ENCODE measurements at places on chromosomes 3 and 15.

- DNase-seq = no peak
Measured at GRCh38 chr3:122535964-122536631, 21.4 kb upstream of the KPNA1 start.

DNA sequence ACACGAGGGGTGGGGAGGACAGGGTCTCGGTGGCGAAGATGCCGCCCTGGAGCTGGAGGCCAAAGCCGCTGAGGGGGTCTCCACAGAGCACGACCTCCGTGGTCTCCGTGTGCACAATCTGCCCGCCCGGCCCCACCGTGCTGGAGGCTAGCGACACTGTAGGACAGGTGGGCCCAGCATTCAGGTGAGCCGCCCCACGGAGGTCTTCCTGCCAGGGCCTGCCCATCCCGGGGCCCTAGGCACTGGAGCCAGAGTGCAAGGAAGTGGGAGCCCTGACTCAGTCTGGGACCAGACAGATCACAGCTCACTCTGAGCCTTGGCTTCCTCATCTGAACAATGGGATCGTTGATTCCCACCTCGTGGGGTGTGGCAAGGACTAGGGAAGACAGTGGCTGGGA, 25.8 kb downstream of the GRIP2 start:
- no peak for DNase-seq

GRCh38 chr3:26292780-26293179, 329.8 kb upstream of the LRRC3B start:
- no peak for DNase-seq

- DNase-seq = no peak
Measured at GRCh38 chr3:119562307-119562961, 3.0 kb upstream of the CD80 start.

- DNase-seq = no peak
Measured at GRCh38 chr15:79094611-79095021, 4.0 kb upstream of the RASGRF1 start.

DNA sequence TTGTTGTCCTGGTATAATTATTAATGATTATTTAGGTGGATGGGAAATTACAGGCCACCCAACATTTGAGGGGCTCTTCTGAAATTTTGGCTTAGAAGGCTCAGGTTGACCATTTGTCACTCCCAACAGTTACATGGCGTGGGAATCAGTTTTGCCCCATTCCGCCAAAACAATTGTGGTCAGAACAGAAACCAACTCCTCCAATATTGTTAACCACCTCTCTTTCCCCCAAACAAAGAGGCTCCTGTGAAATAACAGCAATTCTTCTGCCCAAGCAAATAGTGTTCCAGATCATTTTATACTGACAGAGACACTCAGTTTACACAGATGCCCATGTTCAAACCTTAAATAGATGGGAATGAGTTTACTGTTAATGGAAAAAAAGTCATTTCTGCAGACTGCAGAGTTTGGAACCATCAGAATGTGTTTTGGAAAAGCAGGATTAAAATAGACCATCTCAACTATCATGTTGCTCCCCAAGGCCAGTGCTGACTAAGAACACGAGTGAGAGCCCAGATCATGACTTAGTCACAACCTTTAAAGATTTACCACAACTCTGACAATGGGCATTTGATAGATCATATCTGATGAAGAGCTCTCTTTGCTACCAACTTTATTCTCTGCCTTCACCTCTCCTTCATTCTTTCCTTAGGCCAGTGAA, 102.1 kb downstream of the DUT start:
- DNase-seq = peak; percentile 85

DNA sequence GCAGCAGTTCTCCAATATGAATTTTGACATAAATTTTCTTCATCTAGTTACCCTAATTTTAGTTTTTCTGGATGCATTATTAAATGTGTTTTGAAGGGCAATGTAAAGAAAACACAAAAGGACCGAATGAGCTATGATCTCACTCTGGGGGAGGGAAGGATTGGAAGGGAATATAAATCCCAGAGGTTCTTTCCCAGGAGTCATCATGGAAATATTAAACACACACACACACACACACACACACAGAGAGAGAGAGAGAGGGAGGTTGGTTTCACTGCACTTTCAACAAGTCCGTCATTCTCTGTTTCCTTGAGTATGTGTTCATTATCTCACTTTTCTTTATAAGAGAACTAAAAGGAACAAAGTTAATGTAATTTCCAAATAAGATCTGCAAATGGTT, 70.7 kb upstream of the DCBLD2 start:
- peak; percentile 98 for DNase-seq

GRCh38 chr3:51887620-51888019, 12.2 kb upstream of the IQCF5 start:
- no peak for DNase-seq

GRCh38 chr3:48217449-48217848, 5.8 kb upstream of the CAMP start:
- DNase-seq = no peak

GRCh38 chr15:29844290-29844903, 22.1 kb upstream of the TJP1 start:
- peak; percentile 77 for DNase-seq

DNA sequence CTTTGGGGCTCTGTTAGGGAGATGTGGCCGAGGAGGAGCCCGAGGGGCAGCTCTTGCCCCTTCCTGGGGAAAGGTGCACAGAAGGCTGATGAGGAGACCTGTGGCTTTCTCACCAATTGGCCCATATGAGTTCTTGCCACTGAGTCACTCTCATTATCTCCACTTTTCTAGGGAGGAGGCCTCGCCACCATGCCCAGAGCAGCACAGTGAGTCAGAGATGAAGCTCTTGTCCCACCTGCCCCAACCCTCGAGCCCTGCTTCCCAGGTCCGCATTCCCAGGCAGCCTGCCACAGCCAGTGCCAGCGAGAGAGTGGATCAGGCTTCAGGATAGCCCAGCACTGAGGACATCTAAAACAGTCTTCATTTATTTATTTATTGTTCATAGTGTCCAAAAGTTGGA, 53.5 kb downstream of the AMOTL2 start:
- peak; percentile 66 for DNase-seq

- no peak for DNase-seq
Measured at GRCh38 chr15:45662375-45662774, 27.5 kb downstream of the SQOR start.

DNA sequence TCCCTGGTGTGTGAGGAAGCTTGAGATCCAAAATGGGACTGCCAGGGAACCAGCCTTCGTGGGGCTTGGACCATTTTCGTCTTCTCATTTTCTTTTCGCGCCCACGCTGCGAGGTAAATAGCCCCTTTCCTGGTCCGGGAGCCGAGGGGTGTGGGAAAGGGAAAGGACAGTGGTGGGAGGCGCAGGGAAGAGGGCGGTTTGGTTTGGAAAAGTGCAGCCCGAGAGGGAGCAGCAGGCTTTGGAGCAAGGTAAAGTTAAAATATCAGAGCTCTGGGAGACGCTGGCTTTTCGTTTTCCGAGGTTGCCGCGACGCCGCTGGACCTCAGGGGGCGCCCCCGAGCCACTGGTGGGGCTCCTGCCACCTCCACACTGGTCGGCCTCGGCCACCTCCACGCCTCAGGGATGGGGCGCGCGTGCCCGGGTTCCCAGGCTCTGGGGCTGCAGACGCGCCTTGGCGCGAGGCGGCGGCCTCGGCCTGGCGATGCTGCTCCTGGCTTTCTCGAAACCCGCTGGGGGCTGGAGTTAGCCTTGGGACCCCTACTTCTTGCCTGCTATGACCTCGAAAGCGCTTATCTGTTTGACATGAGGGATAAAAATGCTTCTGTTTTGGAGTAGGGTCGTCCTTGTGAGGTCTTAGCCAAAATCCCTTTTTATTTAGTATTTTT, 3.2 kb downstream of the PTPRG start:
- DNase-seq = peak; percentile 83

DNA sequence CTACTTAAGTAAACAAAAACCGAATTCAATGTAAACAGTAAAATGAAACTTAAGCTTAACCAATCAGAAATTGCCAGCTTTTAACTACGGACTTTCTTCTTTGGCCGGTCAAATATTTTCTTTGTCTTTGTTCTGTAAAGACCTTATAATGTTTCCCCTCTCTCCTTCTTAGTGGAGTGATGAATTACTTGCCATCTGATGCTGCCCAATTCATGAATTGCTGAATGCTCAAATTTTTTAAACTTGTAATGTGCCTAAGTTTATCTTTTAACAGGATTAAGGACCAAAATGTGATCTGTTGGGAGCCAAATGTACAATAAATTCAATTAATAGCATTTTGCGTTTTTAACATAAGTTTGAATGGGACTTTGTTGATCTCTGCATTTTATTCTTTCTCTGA, 345.8 kb upstream of the CBLB start:
- no peak for DNase-seq

GRCh38 chr3:141875374-141875892, 1.0 kb upstream of the ATP1B3 start:
- DNase-seq = peak; percentile 91

DNA sequence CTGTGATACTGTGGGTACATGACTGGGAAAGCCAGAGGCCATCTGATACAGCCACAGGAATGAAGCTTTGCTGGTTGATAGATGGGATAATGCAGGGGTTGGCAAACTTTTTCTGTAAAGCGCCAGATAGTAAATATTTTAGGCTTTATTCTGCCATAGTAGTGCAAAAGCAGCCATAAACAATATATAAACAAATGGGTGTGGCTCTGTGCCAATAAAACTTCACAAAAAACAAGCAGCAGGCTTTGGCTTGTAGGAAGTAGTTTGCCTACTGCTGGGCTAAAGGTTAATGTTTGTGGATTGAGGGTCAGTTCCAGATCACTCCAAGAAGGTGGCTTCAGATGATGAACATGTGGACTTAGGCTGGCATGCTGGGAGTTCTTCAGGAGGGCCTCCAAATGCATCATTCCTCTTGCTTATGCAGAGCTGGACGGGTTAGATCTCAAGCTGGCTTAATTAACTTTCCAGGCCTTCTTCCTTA, 305.7 kb downstream of the RPLP1 start:
- DNase-seq = peak; percentile 27

GRCh38 chr3:182028081-182028480, 316.4 kb downstream of the SOX2 start:
- no peak for DNase-seq

GRCh38 chr15:76169018-76169417, 109.2 kb downstream of the TMEM266 start:
- peak; percentile 42 for DNase-seq

GRCh38 chr15:29103824-29104565, 165.6 kb downstream of the NSMCE3 start:
- DNase-seq = peak; percentile 75

DNA sequence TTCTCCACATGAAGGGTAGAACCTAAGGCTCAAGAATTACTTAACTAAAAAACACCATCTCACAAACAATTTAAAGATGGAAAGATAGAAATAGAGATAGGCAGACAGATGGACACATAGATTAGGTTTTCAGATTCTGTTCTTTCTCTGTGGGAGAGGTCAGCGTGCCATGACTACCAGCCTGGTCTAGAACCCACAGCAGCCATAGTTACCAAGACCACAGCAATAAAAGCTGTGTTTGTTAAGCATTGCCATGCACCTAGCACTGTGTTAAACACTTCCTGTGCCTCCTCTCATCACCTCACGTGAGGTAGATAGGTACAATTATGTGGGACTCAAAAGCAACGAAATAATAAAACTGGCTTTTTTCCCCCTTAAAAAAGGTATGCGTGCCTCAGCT, 83.1 kb upstream of the TSEN2 start:
- no peak for DNase-seq

GRCh38 chr15:29125382-29126207, 144.0 kb downstream of the NSMCE3 start:
- no peak for DNase-seq

DNA sequence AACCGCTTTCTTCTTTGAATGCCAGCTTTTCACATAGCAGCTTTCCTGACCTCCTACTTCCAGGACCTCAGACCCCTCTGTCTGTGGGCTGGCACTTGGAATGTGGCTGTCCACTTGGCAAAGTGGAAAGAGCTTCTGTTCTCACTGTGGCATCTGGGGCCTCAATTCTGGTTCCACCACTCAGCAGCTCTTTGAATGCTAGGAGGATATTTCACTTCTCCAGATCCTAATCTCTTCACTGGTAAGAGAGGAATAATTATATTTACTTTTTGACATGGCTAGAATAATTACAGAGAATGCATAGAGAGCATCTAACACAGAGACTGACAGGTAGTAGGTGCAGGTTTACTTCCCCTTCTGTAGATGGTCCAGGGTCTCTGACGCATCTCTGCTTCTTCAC, 405.9 kb downstream of the LPP start:
- DNase-seq = no peak

DNA sequence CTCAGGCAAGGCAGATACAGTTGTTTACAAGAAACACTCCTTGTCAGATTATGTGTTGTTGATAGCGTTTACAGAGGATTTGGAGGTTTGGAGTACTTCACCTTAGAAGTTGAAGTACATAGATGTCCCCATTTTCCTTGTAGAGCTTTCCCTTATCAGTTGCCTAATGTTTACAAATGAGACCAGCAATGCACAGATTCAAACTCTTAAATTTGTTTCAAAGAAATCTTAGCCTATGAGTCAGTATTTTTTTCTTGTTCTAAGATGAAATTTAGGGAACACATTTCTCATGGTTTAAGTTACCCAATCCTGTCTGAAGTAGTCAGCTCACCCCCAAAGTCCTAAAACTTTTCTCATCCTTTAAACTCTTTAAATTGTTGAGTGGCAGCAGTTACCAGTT, 6.3 kb upstream of the EIF5A2 start:
- DNase-seq = no peak

DNA sequence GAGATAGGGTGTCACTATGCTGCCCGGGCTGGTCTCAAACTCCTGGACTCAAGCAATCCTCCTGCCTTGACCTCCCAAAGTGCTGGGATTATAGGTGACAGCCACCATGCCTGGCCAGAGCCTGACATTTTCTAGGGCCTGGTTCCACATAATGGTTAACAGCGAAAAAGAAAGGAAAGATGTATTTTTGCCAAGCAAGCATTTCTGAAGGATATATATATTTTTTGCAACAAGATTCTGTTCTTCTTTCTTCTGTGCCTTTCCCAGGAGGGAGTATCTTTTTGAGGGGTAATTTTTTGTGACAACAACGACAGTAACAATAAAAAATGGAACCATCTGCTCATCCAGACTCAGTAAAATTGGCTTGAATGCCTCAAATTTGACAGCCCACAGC, 8.3 kb upstream of the DNAJA4 start:
- no peak for DNase-seq

- no peak for DNase-seq
Measured at GRCh38 chr15:74297887-74298286, 61.8 kb downstream of the CCDC33 start.

DNA sequence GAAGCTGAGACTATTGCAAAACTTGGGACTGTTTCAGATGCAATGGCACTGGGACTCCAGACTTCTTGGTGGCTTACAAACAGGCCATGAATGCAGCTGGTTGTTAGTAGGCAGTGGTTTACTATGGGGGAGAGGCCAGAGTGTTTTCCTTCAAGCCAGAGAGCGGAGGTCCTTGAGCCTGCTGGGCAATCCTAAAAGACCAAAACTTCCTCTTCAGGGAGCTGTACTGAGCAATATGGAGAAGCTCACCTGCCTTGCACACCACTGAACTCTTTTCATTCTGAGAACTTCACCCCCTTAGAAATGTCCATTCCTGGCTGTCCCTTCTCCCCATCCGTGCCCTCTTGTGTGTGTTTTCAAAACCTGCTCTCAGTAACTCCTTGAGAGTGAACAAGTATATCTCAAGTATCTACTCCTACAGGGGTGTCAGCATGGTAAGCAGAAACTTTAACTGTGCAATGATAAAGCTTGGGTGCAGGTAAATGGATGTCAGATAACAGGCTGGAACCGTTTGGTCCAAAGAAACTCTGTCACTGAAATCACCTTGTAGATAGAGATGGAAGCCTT, 213.9 kb downstream of the CLSTN2 start:
- DNase-seq = no peak

Measured in ELR (cell line).